ENCODE measurements at places on chromosomes 12 and 14.

DNA sequence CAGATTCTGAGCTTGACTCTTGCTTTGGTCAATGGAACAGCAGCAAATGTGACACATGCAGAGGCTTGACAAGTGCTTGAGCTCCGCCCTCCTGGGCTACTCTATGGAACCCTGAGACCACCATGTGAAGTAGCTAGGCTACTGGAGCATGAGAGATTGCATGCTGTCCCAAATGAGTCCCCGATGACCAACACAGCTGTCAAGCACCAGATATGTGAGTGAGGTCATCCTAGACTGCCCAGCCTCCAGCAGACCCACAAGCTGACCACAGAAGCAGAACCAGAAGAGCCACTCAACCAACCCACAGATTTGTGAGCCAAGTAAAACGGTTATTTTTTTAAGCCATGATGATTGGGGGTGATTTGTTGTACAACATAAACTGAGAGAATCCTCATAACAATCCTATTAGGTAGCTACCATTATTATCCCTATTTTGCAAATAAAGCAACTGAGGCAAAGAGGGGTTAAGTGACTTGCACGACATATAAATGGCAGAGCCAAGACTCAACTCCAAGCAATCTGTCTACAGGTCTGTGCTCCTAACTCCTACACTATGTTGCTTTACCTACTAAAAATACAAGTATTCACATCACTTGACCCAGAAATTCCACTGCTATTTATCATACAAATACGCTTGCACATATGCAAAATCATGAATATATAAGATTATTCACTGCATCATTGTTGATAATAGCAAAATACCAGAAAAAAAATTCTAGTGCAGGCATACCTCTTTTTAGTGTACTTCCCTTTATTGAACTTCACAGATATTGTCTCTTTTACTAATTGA is 136.2 kb downstream of the NDUFA12 start:
- DNase-seq, result no peak

GRCh38 chr14:34592623-34593022 is 37.3 kb downstream of the SNX6 start:
- no peak for DNase-seq

DNA sequence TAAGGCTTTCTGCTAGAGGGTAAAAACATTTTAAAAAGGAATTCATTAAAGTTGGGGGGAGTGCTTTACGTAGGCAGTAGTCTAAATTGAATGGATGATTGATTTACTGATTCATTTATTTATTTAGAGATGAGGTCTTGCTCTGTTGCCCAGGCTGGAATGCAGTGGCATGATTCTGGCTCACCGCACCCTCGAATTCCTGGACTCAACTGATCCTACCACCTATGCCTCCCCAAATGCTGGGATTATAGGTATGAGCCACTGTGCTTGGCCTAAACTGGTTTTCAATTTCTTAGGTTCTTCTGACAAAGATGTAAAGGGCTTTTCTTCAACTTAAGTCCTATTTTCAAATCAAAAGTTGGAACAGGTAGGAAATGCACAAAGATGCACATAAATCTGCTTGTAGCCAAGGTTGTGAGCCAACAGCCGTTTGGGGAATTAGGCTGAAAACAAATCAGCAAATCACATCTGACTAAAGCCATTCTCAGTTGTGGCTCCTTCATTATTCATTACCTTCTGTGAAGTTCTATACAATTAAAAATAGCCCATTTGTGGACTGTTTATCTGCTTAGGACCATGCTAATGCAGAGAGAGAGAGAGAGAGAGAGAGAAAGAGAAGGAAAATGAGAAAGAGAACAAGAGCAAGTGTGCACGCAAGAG is 218.0 kb downstream of the PPM1H start:
- no peak for DNase-seq

- no peak for DNase-seq
These were observed 124.7 kb downstream of the ZNF664 start for GRCh38 chr12:124097701-124098100.

GRCh38 chr12:95396849-95397468 is 77.0 kb upstream of the METAP2 start:
- DNase-seq, result no peak
